ENCODE measurements at places on chromosomes 12 and 14. TPM values are rescaled to one million over a fixed set of nuclear protein-coding genes. Genes with fewer than 3 reads are reported as not detected.

Gene OLR1
- total RNA-seq: 1.5 TPM

Gene SLC25A21
- total RNA-seq: 0.91 TPM

Gene TIMELESS
- total RNA-seq: 7.3 TPM

Gene SSPN
- total RNA-seq: 13.5 TPM

Gene SERPINA5
- total RNA-seq: 516 TPM

Gene OS9
- 332 TPM for total RNA-seq

Gene KRT77
- not detected for total RNA-seq

- DNase-seq: no peak
These were observed 682.4 kb downstream of the SLC16A7 start for GRCh38 chr12:60278209-60278608.

DNA sequence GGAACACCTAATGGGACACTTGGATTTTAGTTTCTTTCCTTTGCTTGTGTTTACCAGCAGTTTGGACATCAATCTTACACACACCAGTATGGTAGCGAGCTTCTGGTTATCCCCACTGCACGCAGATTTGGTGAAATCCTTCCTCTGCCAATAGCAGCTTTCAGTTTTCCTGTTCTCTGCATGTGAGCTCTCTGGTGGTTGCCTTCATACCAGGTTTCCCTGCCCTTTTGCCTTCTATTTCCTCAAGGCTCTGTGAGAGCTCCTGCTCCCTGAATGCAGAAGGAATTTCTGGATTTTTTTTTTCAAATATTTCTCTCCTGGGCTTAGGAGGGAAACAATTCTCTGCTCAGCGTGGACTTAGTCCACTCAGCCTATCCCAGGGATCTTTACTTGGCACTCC, 93.0 kb upstream of the CCDC91 start:
- no peak for DNase-seq

DNA sequence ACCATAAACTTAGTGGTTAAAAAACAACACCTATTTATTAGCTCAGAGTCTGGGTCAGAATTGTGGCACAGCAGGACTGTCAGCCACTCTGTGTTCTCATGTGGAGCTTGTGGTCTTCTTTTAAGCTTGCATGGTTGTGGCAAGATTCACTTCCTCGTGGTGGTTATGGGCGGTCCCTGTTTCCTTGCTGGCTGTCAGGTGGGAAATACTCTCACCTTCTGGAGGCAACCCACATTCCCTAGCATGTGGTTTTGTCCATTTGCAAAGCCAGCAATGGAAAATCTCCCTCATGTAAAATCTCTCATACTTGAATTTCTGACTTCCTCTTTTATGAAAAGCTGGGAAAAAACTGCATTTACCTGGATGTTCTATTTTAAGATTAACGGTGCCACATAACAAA, 229.8 kb downstream of the ALX1 start:
- no peak for DNase-seq

DNA sequence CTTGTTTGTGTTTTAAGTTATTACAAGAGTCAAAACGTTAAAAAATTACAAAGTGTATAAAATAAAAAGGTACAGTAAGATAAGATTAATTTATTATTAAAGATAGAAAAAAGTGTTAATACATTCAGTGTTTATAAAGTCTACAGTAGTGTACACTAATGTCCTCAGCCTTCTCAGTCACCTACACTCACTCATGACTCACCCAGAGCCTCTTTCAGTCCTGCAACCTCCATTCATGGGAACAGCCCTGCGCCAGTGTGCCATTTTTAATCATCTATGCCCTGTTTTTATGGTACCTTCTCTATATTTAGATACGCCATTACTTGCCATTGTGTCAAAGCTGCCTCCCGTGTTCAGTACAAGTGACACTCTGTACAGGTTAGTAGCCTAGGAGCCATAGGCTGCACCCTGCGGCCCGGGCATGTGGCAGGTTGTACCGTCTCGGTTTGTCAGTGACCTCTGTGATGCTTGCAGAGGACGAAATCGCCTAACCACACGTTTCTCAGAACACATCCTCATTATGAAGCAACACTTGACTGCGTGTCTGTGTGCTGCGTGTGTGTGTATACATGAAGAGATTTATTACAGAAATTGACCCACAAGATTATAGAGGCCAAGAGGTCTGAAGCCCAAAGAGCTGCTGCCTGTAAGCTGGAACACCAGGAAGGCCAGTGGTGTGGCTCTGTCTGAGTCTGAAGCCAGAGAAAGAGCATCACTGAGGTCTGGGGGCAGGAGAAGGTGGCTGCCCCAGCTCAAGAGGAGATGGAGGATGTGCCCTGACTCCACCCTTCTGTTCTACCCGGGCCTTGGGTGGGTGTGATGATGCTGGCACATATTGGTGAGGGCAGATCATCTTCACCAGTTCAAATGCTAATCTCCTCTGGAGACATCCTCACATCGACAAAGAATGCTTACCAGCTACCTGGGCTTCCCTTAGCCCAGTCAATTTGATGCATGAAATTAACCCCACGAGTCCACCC, 116.6 kb upstream of the C14orf180 start:
- DNase-seq: peak; percentile 35

GRCh38 chr14:89384023-89384422, 33.0 kb downstream of the FOXN3 start:
- DNase-seq: no peak

- DNase-seq: no peak
These were observed 54.2 kb downstream of the SPTB start for GRCh38 chr14:64825509-64825908.

GRCh38 chr14:43587183-43587582, 919.9 kb downstream of the FSCB start:
- no peak for DNase-seq
